Putamen (tissue), 1 donor: ENCODE measurements at places on chromosomes 11 and 22.

DNA sequence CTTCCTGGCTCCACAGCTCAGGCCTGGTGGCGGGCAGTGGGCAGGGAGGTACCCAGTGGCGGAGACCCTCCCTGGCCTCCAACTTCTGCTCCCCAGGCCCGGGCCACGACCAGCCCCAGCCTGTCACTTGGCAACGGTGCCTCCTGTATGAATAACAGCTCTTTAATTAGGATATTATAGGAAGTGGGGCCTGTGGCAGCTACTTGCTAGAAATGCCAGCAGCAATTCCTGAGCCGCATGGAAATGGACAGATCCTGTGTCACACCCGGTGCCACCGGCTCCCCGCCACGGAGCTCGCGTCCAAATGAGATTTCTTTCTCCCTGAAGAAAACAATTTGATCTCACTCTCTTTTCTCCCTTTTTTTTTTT lies 104.5 kb downstream of the CHST1 start:
- DNase-seq, result no peak

GRCh38 chr11:69888483-69889181 lies 69.4 kb upstream of the FGF3 start:
- DNase-seq, result no peak

DNA sequence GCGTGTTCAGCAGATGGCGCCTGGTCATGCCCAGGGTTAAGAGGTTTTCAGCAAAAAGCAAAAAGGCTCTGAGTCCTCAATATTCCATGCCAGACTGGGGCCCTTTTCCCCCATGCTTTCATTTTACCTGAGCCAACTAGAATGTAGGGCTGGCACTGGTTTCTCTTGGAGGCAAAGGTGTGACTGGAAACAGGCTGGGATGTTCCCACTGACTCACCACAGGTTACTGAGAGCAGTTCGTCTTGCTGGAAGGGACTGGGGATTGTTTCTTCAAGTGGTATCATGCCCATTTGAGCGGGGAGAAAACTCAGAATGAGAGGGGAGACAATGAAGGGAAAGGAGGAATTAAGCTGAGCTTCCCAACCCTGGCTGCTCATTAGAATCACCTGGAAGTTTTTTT lies 243.9 kb downstream of the TENM4 start:
- no peak for DNase-seq

GRCh38 chr11:37612146-37612545 lies 1014.1 kb upstream of the RAG2 start:
- DNase-seq, result no peak

- DNase-seq, result no peak
Observed at GRCh38 chr22:19497245-19497644, 17.5 kb downstream of the CDC45 start.

- no peak for DNase-seq
Observed at GRCh38 chr11:38305682-38306081, 1707.6 kb upstream of the RAG2 start.

DNA sequence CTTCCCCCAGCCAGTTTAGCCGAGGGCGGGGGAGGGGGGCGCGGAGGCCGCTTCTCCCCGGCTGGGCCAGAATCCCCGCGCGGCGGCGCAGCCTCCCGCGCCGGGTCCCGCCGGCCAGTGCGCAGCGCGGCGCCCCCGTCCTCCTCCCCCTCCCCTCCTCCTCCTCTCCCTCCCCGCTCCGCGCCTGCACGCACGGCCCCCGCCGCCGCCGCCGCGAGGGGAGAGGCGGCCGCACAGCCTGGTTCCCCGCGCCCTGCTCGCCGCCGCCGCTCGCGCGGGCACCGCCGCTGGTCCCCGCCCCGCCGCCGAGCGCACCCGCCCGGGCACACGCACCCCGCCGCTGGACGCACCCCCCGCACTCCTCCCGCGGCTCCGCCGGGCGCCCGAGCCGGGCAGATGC lies at the start of gene FLRT1:
FLRT1 (plus strand) TSS at position 356 of the 400 bp plus-strand sequence. CDS start 80,337 bp downstream, outside the sequence.
- DNase-seq, result no peak

DNA sequence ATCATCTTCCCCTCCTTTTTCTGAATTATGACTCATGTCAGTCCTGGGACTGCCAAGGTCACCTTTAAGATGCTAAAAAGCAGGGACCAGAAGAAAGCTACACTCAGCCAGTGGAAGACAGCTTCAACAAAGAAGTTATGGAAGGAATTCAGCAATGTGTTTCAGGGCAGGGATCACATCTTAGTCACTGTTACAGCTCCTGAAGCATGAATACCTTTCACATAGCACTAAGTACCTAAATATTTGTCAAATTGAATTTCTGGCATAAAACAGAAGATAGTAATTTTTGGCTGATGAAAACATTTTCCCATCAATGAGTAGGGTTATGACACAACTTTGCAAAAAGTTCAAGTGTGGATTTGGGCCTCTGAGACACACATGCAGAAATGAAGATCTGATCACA lies 5.2 kb downstream of the DDB1 start:
- DNase-seq, result no peak

GRCh38 chr11:14373941-14374646 lies 15.1 kb upstream of the RRAS2 start:
- DNase-seq, result no peak

GRCh38 chr11:4138497-4138896 lies 43.9 kb downstream of the RRM1 start:
- DNase-seq, result no peak

DNA sequence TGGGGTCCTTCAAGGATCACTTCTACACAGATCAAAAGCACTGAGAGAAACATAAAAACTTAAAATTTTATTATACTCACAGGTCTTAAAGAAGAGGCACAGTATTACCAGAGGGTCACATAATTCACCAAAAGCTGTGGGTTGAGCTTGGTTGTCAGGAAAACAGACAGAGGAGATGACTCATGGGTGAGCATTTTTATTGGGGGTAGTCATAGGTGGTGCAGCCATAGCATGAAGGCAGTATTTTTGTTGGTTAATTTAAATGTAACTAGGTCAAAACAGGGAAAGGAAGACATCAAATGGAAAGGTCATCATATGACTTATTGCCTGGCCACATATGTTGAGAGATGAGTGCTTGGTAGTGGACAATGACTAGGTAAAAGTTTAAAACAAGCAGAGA lies 24.2 kb downstream of the OR5B17 start:
- no peak for DNase-seq
